ENCODE measurements at places on chromosomes 2 and 18.

- no peak for DNase-seq
Measured at GRCh38 chr18:23250893-23251656, 115.8 kb downstream of the CABLES1 start.

GRCh38 chr2:26853751-26854150 is 5.8 kb downstream of the DPYSL5 start:
- DNase-seq = no peak

DNA sequence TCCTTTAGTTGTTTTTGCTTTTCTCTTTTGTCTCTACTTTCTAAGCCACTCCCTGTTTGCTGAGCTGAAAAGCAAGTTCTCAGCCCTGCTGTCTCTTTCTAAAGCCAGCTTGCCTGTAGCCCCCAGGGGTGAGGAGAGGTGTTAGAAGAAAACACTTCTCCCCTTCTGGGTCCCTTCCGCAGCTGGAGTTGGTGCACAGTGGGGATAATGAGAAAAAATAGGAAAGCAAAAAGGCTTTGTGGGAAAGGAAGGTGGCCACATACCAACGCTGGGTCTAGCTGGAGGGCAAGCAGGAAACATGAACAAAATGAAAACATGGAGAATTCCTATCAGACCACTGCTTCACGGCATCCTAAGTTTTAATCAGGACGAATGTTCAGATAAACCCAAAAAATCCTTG is 15.5 kb upstream of the SLC20A1 start:
- no peak for DNase-seq

DNA sequence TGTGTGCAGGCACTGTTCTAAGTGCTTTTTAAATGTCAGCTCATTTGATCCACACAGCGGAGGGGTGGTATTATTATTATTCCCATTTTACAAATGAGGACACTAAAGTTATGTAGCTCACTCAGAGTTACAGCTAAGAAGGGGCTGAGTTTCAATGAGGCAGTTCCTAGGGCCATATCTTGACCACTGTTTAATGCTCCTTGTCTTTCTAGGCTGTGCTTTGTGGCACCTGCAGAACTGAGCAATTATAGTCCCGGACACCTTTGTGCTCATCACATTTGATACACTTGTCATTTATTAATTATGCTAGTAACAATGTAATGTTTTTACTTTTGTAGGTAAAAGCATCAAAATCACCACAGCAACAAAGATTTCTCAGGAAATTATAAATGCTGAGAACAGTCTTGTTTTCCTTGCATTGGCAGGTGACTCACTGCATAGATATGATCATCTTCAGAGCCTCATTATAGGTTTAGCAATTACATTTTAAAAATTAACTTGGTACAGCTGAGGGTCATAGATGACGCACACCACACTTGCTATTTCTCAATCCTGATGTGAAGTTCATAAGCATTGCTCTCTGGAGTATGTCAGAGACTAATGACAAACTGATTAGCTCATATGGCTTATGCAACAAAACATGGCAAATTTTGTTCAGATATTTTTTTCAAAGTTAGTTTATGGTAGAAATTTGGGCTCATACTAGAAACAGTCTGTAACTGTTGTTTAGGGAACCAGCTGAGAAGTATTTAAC is 366.8 kb downstream of the TGIF1 start:
- no peak for DNase-seq

DNA sequence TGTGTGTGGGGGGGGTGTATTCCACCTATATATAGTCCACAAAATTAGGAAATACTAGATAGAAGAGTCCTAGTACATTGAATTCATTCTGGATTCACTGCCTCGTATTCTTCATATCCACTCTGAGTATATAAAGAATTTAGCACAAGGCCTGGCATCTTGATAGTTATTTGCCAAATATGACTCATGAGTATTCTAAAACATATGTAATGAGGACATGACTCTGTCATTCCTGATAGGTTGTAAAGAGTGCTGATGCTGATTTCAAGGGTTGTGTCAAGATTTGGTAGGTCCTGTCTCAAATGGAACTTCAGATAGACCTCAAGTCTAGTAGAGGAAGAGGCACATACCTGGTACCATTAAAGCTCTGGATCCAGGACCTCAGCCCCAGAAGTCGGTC is 173.4 kb upstream of the BOD1L2 start:
- no peak for DNase-seq

Data from RPMI8226 (cell line).